ENCODE measurements at places on chromosomes 5 and 9.

- DNase-seq: no peak
These were observed 3.5 kb upstream of the ACTBL2 start for GRCh38 chr5:57486027-57486602.

DNA sequence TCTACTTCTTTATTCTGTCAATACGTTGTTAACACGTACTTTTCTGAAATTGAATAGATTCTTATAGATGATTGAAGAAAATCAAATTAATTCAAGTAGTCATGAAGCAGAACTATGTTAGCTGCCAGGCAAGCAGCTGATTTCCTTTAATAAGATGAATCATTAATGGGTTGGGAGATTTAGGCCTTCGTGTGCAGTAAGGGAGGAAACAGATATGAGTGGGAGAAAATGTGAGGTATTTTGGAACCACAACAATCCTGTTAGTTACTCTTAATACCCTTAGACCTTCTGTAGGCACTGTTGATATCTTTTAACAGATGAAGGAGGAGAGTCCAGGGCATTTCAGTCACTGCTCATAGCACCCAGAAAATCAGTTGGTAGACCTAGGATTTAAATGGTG, 121.0 kb downstream of the AOPEP start:
- DNase-seq: no peak

GRCh38 chr5:173774271-173774761, 113.8 kb upstream of the CPEB4 start:
- DNase-seq: no peak

DNA sequence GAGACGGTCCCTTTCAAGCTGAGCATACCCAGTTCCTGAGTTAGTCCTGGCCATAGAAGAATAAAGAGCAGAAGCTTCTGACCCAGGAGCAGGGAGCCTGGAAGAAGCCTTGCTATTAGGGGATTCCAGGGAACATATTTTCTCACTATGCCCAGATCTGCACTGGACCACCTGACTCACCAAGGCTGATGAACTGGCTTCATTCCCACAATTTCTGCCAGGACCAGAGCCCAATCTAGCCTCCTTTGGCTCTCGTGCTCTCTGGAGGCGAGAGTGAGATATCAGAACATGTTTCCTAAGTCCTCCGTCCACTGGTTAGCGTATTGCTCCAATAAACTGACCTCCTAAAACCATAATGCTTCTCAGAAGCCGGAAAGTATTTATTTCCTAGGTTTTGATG, 9.9 kb downstream of the GABBR2 start:
- DNase-seq: no peak

- no peak for DNase-seq
These were observed 128.1 kb upstream of the OTULINL start for GRCh38 chr5:14453481-14453880.

- DNase-seq: no peak
These were observed 14.8 kb upstream of the CTNNA1 start for GRCh38 chr5:138738399-138738798.

GRCh38 chr9:68802525-68803015, 97.5 kb downstream of the PIP5K1B start:
- peak; percentile 62 for DNase-seq

- no peak for DNase-seq
These were observed 21.7 kb downstream of the GM2A start for GRCh38 chr5:151274666-151275065.

DNA sequence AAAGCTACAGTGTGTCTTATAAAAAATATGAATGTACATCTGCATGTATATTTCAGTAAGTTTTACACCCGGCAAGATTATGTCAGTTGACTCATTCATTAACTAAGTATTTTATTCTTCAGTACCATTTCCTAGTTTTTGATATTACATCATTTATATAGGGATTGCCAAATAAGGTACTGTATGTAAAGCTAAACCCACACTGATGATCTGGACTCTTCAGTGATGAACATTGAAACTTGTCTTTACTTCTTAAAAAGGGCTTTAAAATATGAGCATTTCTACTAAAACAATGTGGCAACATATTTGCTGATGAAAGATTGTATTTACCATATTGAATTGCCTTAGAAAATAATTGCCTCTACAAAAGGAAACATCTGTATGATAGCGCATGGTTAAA, 151.8 kb upstream of the TLX3 start:
- DNase-seq: no peak

- no peak for DNase-seq
These were observed 1211.0 kb upstream of the CDH6 start for GRCh38 chr5:29982457-29982856.

- no peak for DNase-seq
These were observed 7.1 kb downstream of the WDR36 start for GRCh38 chr5:111099058-111099778.

DNA sequence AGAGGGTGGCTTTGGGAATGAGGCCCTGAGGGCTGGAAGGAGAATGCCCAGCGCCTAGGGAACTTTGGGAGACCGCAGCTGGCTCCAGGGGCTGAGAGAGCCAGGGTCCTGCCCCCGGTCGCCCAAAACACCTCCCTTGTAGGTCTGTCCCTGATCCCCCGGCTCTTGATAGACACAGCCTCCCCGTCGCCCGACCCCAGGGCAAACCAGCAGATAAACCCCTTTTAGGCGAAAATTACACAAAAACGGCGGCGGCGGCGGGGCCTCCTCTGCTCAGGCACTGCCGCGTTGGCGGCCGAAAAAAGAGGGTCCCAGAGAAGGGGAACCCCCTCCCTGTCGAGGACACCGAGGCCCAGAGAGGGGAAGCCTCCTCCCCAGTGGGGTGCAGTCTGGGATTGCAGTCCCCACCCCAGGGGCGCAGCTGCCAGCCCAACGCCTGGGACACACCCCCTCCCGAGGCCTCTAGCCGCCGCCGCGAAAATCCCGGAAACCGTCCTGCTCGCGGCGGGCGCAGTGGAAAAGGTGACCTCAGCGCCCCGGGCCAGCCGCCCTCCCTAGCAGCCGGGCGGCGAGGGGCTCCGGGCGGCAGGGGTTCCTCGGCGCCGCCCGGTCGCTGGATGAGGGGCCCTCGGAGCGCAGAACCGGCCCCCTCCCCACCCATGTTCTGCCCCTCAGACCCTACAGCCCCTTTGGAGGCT, 3.1 kb upstream of the BARX1 start:
- peak; percentile 50 for DNase-seq

DNA sequence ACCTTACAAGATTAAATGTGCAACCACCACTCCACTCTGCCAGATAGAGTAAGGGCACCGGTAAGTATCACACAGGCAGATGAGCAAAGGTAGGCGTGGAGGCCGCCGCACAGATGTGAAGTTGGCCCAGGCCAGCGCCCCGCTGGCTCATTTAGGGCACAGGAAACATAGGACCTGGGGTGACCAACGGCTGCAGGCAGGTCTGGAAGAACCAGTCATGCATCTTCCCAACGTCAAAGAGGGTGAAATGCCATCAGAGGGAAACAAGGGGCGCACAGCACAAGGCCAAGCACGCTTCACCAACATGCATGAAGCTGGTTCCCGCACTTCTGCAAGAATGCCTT, 31.7 kb upstream of the SLC6A3 start:
- DNase-seq: no peak

- no peak for DNase-seq
These were observed 91.9 kb upstream of the STC2 start for GRCh38 chr5:173420108-173420507.

GRCh38 chr5:77181596-77182304, 28.7 kb upstream of the PDE8B start:
- DNase-seq: no peak

GRCh38 chr5:105865834-105866233, 1804.9 kb downstream of the EFNA5 start:
- no peak for DNase-seq

DNA sequence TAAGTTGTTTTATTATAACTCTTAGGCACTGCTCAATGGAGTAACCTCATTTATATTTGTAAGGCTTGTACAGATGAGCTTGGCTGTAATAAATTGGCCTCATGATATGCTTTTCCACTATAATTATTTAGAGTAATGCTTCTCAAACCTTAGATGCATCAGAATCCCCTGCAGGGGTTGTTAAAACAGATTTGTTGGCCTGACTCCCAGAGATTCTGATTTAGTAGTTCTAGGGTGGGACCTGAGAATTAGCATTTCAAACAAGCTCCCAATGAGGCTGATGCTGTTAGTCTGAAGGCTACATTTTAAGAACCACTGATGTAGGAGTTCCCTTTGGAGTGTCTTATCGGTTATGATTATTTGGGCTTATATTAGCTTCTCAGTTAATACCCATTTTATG, 38.2 kb upstream of the ARSB start:
- DNase-seq: no peak

- no peak for DNase-seq
These were observed 96.8 kb upstream of the PJA2 start for GRCh38 chr5:109506556-109506955.

GRCh38 chr5:87300744-87301143, 33.1 kb downstream of the RASA1 start:
- DNase-seq: peak; percentile 61
